Fibroblast of skin of scalp (primary cell): ENCODE measurements at places on chromosomes 4 and X.
A peak's percentile ranks its signal among the peaks of the same experiment; 100 is the strongest.

DNA sequence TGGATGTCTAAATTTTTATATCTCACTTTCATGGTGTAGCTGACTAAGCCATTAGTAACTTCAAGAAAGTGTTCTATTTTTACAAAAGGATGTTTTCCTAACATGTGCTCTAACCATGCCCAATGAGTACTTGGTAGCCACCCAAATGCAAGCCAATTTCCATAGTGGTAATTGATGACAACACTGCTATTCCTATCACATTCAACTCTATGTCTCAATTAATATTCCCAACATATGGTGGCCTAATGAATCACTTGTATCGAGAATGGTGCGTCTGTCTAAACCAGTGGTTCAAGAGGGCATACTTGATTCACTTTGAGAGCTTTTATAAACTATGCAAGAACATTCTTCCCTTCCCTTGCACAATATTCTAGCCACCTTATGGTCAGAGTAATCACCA, 112.9 kb upstream of the GPRIN3 start:
- DNase-seq = no peak

DNA sequence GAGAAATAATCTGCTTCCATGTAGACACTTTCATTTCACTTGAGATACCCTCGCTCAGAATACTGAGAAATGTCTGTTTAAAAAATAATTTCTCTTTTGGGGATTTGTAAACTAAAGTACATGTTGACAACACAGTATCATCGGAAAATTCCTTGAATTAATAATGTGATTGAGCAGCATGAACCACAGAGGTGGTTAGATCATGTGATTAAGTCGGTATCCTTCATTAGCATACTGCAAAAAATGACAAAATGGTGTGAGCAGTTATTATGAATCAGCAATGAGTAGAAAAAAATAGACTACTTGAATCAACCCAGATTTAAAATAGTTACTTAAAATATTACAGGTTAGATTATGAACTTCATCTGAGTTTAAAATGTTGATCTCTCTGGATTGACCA, 14.1 kb downstream of the MAP7D3 start:
- DNase-seq = no peak

DNA sequence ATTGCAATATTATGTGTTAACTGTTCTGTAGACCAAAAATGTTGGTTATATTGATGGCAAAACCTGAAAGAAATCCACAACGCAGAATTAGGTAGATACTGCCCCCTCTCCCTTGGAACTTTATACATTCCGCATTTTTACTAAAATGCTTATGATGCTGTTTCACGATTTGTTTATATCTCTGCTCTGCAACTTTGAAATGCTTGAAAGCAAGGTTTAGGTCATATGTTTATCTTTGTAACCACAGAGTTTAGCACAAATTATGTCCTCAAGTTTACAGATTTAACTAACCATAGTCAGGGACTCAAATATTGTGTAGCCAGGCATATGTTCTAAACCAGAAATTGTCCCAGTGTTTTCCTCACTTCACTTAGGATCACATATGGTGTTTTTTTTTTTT, 66.1 kb upstream of the H2AZ1 start:
- no peak for DNase-seq

GRCh38 chr4:41154814-41155177, 59.5 kb downstream of the APBB2 start:
- no peak for DNase-seq

GRCh38 chrX:134172588-134173259, 64.3 kb upstream of the CCDC160 start:
- DNase-seq = no peak

DNA sequence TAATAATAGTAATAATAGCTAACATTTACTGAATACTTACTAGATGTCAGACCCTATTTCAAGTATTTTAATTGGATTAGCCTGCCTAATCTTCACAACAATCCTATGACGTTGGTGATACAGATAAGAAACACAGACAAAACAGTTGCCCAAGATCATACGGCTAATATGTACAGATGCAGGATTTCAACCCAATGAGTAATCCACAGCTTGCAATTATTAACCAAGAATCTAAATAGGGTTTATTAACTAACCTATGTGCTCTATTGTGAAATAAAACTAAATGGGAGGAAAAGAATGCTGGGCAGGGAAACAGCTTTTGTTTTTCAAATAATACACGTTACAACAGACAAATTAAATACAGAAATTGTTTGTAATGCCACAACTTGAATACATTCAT, 23.4 kb downstream of the FBXO8 start:
- DNase-seq = peak; percentile 8

DNA sequence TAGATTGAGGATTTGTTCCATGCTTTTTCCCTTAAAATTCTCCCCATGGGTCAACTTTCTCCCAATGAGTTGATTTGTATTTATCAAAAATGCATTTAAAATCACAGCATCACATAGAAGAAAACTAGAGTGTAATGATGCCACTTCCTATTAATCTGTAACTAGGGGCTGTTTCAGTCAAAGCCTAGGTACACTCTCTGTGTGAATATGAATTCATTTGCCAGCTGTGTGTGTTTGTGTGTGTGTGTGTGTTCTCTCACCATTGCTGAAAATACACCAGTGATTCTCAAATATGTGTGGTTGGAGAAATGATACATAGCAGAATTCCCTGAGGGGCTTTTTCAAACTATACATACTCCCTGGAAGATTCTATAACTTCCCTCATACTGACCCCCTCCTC, 546.5 kb downstream of the KLHL13 start:
- DNase-seq = no peak

- DNase-seq = no peak
Observed at GRCh38 chr4:89295415-89295927, 12.1 kb downstream of the GPRIN3 start.

- DNase-seq = no peak
Observed at GRCh38 chr4:81307991-81308390, 93.0 kb upstream of the PRKG2 start.

DNA sequence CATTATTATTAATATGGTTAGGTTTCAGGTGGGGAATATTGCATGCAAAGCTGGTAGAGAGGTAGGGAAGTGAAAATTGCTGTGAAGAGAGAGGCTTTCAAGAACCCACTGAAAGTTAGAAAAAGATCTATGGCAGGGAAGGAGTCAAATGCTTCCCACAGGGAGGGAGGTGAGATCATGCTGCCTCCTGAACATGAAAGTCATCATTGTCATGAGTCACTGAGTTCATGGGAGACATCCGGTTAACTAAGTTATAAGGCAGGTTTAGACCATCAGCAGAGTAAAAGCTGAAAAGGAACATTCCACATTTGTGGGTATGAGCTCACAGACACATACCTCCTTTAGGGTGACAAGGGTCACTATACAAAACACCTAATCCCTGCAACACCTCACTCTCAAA, 16.2 kb downstream of the GATB start:
- DNase-seq = peak; percentile 69

DNA sequence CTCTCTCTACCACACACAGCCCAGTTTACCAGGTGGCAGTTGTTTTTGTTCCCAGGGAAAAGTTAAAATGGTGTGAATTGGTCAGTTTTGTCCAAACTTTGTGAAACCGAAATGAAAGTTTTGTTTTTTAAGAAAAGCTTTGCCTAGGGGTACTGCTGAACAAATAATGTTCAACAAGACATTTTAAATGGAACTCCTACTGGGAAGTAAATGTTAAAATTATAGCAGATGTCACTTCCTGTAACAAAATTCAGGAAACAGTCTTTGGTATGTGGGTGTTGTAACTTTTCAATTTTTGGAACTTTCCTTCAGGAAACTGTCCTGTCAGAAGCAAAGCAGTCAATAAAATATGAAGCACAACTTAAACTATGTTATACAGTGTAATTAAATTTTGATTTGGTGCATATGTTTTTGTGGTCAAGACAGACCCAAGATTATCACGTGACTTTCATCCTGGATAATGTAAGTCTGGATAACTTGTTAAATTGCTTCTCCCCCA, 79.5 kb downstream of the AFF1 start:
- peak; percentile 66 for DNase-seq

- no peak for DNase-seq
Observed at GRCh38 chr4:81577392-81577791, 105.7 kb upstream of the RASGEF1B start.

GRCh38 chrX:41909068-41909467, 14.3 kb downstream of the CASK start:
- DNase-seq = no peak

DNA sequence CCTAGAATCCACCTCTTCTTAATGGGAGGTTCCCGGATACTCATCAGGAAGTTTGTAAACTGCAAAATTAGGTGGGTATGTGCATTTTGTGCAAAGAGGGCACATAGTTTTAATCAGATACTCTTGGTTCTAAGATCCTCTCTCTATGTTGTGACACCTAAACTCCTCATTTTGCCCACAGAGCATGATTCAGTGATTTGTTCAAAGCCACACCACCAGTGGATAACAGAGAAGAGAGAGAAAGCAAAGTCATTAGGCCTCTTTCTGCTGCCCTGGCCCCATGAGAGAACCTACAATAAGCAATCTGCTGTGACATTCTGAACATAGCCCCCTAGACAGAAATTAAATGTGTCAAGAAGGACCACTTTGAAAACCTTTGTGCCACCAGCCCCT, 72.3 kb upstream of the STIM2 start:
- DNase-seq = no peak

DNA sequence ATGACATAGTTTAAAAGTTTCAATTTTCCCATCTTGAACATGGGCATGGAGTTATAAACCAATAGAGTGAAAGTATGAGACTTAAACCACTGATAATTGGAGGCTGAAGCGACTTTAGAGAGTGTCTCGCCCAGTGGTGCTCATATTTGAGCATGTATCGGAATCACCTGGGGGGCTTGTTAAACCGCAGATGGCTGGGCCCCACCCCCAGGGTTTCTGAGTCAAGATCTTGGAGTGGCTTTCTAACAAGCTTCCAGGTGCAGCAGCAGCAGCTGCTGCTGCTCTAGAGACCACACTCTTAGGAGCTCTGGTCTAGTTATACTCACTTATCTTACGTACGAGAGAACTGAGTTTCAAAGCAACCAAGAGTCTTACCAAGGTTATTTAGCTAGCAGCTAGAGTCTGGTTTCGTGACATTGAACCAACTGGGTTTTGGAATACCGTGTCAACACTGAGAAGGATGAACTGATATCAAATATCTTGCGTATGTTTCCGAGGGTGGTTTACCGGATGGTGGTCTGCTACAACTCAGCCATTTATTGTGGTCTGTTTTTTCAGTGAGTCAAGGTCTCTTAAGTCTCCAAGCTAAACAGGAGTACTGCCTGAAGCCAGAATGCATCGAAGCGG, 5.9 kb downstream of the PHEX start:
- DNase-seq = no peak

- DNase-seq = no peak
Observed at GRCh38 chr4:91497892-91498291, 805.9 kb upstream of the GRID2 start.

- no peak for DNase-seq
Observed at GRCh38 chrX:41664908-41665307, 23.9 kb upstream of the GPR34 start.

- DNase-seq = no peak
Observed at GRCh38 chr4:154740462-154740861, 3.3 kb upstream of the LRAT start.

DNA sequence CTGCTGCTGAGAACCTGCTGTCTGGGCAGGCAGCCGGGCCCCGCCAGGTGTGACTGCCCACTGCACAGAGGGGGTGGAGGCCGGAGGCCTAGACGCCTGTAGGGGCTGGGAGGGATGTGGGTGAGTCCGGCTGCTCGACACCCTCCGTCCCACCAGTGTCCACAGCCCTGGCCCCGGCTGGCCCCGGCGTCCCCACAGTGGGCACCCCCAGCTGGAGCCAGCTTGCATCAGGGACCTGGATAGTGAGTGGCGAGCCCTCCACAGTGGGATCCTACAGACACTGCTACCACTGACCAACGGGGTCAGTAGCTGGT, 34.7 kb upstream of the SPON2 start:
- DNase-seq = no peak

GRCh38 chr4:121913667-121914066, 38.2 kb downstream of the TRPC3 start:
- DNase-seq = peak; percentile 25

DNA sequence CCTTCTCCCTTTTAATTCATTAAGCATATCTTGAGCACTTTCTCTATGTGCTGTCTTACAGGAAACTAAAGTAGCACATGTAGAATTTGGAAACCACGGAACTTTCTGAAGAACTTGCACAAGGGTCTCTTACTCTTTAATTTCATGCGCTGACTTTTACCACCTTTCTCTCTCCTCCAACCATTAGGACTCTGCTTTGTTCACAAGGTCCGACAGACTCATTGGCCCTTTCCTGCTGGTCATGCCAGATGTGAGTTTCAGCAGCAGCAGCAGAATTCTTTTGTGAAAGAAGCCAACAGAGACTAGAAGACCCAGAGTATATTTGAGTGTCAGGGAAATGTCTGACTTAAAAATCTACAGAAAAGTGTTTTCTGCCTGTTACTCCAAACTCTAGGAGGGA, 207.1 kb downstream of the GUCY2F start:
- DNase-seq = no peak

DNA sequence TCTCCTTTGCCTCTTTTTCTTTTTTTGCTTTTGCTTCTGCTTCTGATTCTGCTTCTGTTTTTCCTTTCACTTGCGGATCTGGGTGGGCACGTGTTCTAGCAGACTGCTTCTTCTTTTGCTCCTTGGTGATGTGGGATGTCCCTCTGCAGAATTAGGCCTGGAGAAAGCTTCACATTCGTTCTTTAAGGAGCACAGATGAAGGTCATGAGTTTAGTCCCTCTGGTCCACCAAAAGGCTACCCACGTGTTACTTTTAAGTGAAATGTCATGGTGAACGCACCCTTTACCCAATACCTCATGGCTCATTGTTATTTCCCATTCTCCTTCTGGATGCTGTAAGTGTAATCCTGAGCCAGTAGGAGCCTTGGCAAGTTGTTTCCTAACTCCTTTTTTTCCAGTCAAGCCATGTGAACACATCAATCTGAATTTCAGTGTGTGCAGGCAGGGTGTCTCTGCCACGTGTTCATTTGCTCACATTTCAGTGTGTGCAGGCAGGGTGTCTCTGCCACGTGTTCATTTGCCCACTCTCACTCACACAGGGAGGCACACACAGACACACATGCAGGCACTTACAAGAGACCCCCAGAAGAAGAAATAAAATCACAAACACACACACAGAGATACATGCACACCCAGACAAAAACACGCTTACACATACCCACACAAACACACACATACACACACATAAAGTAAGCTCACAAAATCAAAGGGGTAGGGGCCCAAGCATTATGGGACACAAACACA, 36.9 kb downstream of the NBDY start:
- no peak for DNase-seq

DNA sequence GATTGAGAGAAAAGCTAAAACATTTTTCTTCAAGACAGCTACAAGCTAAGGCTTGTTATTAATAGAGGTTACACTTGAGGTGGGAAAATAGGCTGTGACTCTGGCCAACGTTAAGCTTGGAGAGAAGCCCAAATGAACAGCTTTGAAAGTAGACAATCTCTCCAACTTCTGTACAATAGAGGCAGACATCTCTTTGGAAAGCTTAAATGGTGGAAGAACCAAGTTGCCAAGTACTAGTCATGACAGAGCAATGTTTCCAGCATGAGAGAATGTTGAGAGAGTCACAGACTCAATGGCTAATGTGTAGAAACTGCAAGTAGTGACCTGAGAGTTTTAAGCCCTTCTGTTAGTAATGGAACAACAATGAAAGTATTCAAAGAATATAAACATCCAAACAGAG, 298.1 kb downstream of the INPP4B start:
- DNase-seq = no peak

GRCh38 chr4:86720508-86721068, 126.5 kb downstream of the PTPN13 start:
- peak; percentile 13 for DNase-seq
